ENCODE measurements at places on chromosomes 2 and 18. TPM values are rescaled to one million over a fixed set of nuclear protein-coding genes. Genes with fewer than 3 reads are reported as not detected.

CD207 gene
- not detected for polyA plus RNA-seq

GPR148 gene
- 0.16 TPM for polyA plus RNA-seq

ADCYAP1 gene
- polyA plus RNA-seq, result not detected

CYRIA gene
- polyA plus RNA-seq, result 1.7 TPM

LRP1B gene
- 0.15 TPM for polyA plus RNA-seq

ARID5A gene
- polyA plus RNA-seq, result 5.5 TPM

CNRIP1 gene
- polyA plus RNA-seq, result 5.9 TPM

MYO7B gene
- not detected for polyA plus RNA-seq

PLCD4 gene
- 1.7 TPM for polyA plus RNA-seq

CHRND gene
- polyA plus RNA-seq, result not detected

ANKRD23 gene
- 5.0 TPM for polyA plus RNA-seq

CCDC121 gene
- polyA plus RNA-seq, result 1.6 TPM

NETO1 gene
- 13.0 TPM for polyA plus RNA-seq

ABCB11 gene
- polyA plus RNA-seq, result 0.03 TPM

CDK15 gene
- polyA plus RNA-seq, result 0.16 TPM

ARHGEF4 gene
- polyA plus RNA-seq, result 4.6 TPM

RFX8 gene
- polyA plus RNA-seq, result 0.65 TPM

CDH7 gene
- 1.3 TPM for polyA plus RNA-seq

CMPK2 gene
- polyA plus RNA-seq, result 0.35 TPM

KCNIP3 gene
- polyA plus RNA-seq, result 0.32 TPM

SULT1C2 gene
- 1.9 TPM for polyA plus RNA-seq

OTOS gene
- polyA plus RNA-seq, result 0.40 TPM

APLF gene
- polyA plus RNA-seq, result 2.4 TPM

NAT8 gene
- polyA plus RNA-seq, result not detected

PDCD1 gene
- 0.23 TPM for polyA plus RNA-seq

NCOA1 gene
- 7.1 TPM for polyA plus RNA-seq

CGREF1 gene
- 3.5 TPM for polyA plus RNA-seq

KLHL30 gene
- not detected for polyA plus RNA-seq

APCDD1 gene
- 0.31 TPM for polyA plus RNA-seq

CXCR2 gene
- polyA plus RNA-seq, result 0.71 TPM

XIRP2 gene
- 0.31 TPM for polyA plus RNA-seq

CCT4 gene
- polyA plus RNA-seq, result 333 TPM

Data from GM23338 (cell line).